ENCODE measurements at places on chromosomes 11 and 22.

GRCh38 chr11:12177739-12178338 is 67.4 kb downstream of the MICAL2 start:
- DNase-seq = no peak

DNA sequence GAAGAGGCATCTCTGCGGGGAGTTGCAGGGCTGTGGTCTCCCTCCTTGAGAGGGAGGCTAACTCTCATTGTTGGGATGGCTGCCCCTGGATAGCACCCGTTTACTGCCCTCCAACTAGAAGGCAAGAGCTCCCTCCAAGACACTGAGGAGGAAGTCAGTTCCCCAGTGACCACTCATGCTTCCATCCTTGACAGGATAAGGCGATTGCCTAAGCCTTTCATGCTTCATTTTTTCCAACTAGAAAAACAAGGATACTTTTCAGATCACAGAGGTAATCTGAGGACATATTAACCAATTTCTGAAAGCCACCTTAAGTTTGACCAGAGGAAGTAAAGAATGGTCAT is 186.6 kb downstream of the MAML2 start:
- no peak for DNase-seq

GRCh38 chr11:131756479-131757110 is 386.2 kb downstream of the NTM start:
- no peak for DNase-seq

- DNase-seq = no peak
Measured at GRCh38 chr22:17921871-17922821, 102.2 kb downstream of the MICAL3 start.

DNA sequence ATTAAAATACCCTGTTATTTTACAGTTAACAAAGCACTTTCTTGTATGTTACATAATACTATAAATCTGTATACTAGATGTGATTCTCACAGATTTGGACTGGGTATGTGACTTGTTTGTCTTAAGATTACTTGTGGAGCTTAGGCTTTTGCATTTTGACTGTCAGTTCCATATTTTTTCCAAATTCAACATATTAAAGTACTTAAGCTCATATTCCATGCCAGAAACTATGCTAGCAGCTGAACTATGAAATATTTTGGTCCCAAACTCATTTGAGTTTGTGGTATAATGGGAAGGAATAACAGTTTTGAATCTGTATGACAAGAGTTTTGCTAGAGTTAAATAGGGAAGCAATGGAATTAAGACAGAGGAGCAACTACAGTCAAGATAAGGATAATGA is 841.4 kb downstream of the JRKL start:
- DNase-seq = no peak

- no peak for DNase-seq
Measured at GRCh38 chr11:9462172-9462799, 1.5 kb downstream of the ZNF143 start.

- DNase-seq = no peak
Measured at GRCh38 chr11:1402355-1403077, 12.8 kb downstream of the BRSK2 start.

GRCh38 chr22:37491106-37491505 is 4.9 kb upstream of the MFNG start:
- DNase-seq = no peak

DNA sequence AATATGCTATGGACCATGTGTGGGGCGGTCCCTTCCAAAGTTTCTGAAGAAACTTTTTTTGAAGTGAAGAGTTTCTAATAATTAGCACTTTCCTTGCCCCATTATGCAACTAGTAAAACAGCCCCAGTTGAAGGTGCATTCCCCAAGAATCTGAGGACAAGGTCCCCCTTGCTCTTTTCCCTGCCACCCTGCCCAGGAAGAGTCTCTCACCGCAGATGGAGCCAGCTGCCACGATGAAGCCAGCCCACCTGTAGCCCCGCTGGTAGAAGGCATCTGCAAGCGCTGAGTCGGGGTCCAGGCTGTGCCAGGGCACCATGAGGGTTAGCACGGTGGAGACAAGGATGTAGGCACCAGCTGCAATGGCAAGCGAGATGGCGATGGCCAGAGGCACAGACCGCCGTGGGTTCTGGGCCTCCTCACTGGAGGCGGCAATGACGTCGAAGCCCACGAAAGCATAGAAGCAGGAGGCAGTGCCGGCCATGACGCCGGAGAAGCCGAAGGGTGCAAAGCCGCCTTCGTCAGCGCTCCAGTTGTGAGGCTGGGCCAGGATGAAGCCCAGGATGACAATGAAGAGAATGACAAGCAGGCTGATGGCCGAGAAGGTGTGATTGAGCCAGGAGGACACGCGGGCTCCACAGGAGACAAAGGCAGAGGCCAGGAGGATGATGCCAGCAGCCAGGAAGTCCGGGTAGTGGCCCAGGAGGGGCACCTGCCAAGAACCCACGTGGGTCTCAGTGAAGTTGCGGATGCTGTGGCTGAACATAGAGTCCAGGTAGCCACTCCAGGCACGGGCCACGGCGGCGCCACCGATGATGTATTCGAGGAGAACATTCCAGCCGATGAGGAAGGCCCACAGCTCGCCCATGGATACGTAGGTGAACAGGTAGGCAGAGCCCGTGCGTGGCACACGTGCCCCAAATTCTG is 1.5 kb downstream of the SLC7A4 start:
- DNase-seq = no peak

GRCh38 chr22:18154821-18155390 is 4.9 kb downstream of the USP18 start:
- no peak for DNase-seq

- DNase-seq = no peak
Measured at GRCh38 chr11:60609632-60610031, 89.8 kb upstream of the MS4A8 start.

- DNase-seq = no peak
Measured at GRCh38 chr11:12701811-12702592, 27.8 kb downstream of the TEAD1 start.

DNA sequence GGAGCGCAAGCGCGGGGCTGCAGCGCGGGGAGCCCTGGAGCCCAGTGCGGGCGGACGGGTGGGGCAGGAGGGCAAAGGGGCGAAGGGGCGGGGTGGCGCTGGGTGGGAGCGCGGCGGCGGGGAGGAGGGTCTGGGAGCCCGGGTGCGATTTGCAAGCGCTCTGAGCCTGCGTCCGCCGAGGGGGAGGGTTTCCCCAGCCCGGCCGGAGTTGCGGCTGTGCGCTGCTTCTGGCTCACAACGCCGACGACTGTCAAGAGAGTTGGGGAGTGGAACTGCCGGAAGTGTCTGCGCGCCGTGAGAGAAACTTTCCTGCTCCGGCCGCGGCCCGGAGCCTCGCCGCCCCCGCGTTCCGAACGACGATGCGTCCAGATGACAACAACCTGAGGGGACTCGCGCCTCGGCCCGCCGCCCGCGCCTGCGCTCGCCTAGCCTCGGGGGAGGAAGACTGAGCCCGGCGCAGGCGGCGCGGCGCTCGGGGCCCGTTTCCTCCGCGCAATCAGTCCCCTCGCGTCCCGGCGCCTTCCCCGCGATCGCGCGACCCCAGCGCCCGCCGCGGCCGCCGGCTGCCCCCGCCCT is at the start of gene ARHGAP42:
Gene ARHGAP42, plus strand, starts transcription at position 235 of the 576 bp plus-strand sequence. CDS start 391 bp downstream, outside the sequence.
- no peak for DNase-seq

GRCh38 chr11:3375552-3375951 is 3.4 kb downstream of the ZNF195 start:
- DNase-seq = no peak

DNA sequence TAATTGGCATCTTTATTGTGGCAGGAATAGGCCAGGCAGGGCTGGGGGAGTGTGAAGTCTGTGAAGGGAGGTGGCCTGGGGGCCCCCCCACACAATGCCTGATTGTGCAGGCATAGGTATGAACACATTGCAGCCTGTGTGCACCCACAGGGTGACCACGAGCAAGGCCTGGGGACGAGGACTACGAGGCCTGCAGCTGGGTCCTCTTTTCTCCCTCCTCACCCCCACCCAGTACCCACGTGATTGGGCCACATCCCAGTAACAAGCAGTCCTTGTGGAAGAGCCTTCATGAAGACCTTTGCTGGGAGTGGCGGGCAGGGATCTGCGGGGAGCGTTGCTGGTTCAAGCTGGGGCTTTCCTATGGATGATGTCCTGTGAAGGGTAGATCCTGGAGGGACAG is 29.3 kb downstream of the ZBTB16 start:
- no peak for DNase-seq

- DNase-seq = no peak
Measured at GRCh38 chr11:73236854-73237253, 18.8 kb downstream of the P2RY2 start.

- DNase-seq = no peak
Measured at GRCh38 chr11:17010851-17011420, 3.3 kb downstream of the PLEKHA7 start.

DNA sequence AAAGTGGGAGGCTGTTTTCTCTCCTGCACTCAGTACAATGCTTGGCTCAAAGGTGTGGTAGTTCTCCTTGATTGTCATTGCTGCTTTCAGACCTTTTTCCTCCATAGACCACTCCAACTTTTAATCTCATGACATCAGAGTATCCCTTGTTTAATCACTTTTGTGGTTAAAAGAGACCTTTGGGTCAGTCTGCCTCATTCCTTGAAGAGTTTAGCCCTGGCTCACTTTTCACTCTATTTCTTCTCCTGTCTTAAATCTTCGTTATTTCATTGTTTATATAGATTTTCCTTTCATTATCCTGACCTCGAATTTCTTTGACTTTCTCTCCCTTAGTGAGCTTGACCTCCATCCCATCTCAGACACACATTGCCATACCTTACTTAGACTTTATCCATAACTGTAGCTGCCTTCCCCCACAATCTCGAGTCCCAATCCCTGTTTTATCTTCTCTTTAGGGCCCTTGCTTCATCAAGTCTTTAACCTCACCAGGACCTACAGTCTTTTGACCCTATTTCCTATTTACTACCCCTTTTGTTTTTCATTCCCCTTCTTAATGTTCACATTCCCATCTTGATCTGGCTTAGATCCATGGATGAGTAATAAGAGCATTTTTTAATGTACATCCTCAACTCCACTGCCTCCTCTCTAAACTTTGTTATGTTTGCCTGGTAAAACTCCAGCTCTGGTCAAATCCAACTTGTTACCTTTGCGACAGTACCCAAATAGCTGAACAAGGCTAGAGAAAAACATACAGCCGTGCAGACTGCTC is 9.5 kb downstream of the ATXN10 start:
- no peak for DNase-seq

DNA sequence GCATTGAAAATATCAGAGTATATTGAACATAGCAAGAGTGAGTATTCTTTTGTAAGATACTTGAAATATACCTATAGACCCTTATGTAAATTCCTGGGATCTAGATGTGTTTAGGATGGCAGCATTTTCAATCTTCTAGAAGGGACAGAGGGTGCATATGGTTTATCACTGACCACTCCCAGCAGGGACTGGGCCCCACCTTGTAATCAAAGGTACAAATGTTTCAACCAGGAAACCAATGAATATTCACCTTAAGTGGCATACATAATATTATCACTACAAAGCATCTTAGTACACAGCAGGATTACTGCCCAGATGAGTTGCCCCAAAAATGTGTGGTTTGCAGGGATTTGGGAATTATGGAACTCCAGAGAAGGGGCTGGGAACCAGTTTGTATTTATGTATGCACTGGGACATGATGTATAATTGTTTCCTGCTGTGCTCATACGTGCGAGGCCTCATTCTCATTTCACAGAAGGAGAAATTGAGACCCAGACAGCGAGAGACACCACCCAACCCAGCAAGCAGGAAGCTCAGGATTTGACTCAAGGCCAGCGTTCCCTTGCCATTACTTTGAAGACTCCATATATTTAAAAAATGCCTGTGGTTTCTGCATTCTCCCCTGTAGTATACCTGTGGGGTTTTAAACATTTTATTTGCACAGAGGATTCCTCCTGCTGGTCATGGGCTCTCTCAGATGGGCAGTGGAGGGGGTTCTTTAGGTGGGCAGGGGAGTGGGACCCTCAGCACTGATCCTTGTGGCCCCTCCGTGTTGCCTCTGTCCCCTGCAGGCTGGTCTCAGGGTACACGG is 5.2 kb downstream of the APOL4 start:
- DNase-seq = no peak

GRCh38 chr11:63022441-63022840 is 6.8 kb upstream of the SLC22A8 start:
- DNase-seq = no peak

DNA sequence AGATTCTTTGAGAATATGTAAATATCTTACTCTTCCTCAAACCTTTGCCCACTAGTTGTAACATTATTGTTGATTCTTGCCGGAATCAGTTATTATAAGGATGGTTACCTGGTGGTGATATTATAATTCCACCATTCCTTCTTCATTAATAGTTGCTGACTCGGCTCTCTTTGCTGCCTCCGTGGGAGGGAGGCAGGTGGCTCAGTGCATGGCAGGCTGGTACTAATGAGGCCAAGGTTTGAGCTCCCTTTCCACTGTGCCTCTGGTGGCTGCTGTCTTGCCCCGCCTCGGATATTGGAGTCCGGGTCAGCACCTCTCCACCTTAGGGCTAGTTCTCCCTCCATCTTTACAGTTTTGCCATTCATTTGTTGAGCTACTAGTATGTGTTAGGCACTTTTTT is 12.7 kb downstream of the CD6 start:
- no peak for DNase-seq

- DNase-seq = no peak
Measured at GRCh38 chr11:10294290-10294953, 403 bp upstream of the SBF2 start.

- no peak for DNase-seq
Measured at GRCh38 chr22:43731988-43732387, 80.1 kb downstream of the EFCAB6 start.

DNA sequence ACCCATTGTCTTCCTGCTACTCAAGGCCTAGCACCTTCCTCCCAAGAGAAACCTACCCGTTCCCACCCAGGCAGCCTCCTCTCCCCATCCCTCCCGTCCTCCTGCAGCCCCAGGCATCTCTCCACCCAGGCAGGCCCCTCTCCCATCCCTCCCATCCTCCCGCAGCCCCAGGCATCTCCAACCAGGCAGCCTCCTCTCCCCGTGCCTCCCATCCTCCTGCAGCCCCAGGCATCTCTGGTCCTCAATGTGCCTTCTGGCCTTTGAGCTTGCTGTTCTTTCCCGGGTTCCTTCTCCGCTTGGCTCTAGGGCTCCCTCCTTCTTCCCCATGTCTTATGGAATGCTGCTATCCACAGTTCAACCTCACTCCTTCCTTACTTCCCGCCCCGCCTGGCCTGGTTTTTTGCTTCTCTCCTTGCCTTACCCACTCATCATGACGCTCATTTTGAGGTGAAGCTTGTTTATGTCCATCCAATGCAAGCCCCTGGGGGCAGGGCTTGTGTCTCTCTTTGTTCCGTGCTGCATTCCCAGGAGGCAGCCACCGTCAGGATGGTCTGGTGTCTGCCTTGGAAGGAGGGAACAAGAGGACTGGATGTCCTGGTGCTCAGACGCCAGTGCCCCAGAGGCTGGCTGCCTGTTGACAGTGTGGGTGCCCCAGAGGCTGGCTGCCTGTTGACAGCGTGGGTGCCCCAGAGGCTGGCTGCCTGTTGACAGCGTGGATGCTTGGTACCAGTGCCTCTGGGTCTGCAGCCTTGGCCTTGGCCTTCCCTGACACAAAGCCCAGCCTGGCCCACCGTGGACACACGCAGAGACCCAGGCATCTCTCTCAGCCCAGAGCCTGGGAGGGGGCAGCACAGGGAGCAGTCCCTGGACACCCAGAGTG is 815.7 kb downstream of the BRD1 start:
- DNase-seq = no peak

Data from CD4-positive, alpha-beta T cell treated with Interleukin-15 for 4 hours (primary cell).